Stimulated activated CD8-positive, alpha-beta memory T cell treated with anti-CD3 and anti-CD28 coated beads, Interleukin-12 subunit alpha, Interleukin-12 subunit beta, amount 100 ng/mL, for 4 hours (primary cell): ENCODE measurements at places on chromosomes 12 and 14.

DNA sequence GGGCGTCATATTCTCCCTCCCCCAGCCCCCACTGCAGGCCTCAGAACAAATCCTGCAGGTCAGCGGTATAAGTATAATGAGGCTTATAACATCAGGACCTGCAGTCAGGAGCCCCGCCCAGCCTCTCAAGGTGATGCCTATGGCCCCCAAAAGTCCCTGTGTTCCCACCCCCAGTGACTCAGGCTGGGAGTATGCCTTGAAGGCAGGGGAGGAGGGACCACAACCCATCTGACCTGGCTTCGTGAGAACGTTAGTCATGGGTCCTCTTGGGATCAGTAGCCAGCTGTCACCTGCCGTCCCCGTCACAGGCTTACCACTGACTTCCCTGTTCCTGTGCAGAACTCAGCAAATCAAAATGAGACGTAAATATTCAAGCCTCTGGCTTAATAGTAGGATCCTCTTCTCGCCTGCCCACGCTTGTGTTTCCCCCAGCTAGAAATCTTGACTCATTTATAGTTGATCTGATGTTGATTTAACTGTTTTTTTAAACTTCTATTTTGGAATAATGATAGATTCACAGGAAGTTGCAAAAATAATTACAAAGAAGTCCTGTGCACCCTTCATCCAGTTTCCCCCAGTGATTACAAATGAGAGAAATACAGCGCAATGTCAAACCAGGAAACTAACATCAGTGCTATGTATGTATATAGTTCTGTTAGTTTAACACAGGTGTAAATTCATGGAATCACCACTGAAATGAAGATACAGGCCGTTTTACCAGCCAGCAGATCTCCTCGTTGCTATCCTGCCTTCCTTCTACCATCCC is 107.5 kb downstream of the ADGRD1 start:
- no peak for DNase-seq

DNA sequence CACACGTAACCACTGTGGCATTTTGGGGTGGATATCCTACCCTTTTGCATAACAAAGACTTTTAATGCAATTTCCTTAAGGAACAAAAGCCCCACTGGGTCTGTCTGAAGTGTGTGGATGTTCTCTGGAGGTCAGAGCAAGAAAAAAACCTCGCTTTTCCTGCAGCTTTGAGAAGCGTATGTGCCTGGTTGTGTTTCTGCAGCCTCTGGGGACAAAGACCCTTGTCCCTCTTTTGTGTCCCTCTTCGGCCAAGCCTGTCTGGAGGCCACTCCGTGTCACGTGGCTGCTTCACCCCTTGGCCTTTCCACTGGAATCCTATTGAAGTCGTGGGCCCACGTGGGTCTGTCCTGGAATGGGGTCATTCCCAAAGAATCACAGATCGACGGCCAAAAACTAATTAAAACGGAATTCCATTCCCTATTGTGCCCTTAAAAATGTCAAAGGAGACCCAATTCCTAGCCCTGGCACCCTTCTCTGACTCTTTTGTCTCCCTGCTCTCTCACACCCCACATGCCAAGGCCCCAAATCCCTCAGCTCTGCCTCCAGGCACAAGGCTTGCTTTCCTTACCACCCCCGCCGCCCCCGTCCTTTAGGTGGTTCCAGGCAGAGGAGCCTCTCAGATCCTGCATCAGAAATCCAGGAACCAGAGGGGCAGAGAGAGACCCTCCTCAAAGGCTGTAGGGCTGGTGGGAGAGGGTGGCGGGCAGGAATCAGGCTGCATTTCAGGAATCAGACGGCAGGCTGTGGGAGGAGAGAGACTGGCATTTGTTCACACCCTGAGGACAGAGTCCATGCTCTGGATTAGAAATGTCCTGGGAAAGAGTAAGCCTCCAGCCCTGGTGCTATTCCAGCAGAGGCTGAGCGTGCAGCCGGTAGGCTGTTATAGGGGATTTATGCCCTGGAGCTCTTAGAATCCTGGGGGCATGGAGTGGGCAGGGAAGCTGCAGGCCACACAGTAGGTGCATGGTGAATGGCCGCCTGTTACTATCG is 12.6 kb upstream of the CYP46A1 start:
- DNase-seq: no peak

- DNase-seq: no peak
Observed at GRCh38 chr12:62603811-62604098, 137.1 kb downstream of the MON2 start.

DNA sequence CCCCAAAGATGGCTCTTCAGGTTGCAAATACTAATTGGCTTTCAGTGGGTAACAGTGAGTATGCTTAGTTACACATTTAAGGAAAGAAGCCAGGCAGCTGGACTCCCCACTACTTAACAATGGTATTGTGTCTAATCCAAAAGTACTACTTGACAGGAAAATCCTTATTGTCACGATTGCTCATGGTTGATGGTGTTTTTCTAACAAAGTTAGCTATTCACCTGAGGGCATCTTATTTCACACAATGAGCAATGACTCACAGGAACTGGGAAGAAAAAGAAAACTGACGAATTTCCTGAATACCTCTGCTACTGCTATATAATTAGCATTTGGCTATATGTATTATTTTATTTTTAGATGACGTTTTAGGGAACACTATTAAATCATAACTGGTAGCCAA is 33.4 kb upstream of the ALG10 start:
- DNase-seq: no peak

DNA sequence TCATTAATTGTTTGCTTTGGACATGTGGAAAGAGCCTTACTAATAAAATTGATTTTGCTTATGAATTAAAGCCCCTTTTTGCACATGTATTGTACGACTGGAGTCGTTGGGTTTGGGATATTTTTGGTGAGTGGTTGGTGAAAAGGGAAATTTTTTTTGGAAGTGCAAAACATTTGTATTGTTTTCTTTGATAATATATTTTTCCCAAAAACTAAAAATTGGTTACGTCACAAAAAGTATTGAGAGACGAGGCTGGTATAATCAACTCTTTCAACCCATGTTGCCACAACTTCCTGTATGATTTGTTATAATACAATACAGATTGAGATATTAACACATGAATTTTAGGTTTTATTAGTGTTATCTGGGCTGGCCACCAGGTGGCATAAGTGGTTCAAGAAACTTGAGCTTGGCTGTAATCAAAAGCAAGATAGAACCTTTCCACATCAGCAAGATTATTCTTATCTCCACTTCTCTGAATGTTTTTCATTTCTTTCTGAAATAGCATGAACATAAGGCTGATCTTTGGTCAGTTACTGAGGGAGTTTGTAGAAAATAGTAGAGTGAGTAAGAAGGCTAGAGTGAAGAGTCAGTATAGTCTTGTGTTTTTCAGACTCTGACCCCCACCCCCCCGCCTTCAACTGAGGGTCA is 8.7 kb downstream of the NGDN start:
- peak; percentile 22 for DNase-seq

- no peak for DNase-seq
Observed at GRCh38 chr12:131525795-131526508, 184.9 kb upstream of the SFSWAP start.

DNA sequence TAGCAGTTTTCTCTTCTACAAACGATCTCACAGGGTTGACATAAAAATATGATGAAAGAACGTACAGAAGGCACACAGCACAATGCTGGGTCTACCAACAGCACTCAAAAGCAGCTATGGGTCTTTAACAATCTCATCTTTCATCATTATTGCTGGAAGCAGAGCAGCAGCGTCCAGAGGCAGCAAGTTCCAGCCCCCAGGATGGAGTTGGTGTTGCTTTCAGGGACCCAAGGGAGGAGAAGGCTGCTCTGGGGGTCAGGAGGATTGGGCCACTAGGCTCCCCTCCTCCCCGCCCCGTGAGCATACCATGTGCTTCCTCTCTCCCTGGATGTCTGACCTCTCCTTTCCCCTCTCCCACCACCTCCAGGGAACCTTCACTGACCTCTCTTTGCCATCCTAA is 13.3 kb downstream of the KCTD10 start:
- no peak for DNase-seq

- no peak for DNase-seq
Observed at GRCh38 chr14:106396999-106397398, 870.6 kb downstream of the TMEM121 start.

- DNase-seq: no peak
Observed at GRCh38 chr14:61549425-61549824, 145.9 kb upstream of the HIF1A start.
